ENCODE measurements at places on chromosomes 5 and 9. TPM values are rescaled to one million over a fixed set of nuclear protein-coding genes. Genes with fewer than 3 reads are reported as not detected.

GRCh38 chr5:1220831-1221230, 4.3 kb upstream of the SLC6A18 start:
- no peak for DNase-seq

- no peak for DNase-seq
Observed at GRCh38 chr9:91813176-91813795, 136.7 kb downstream of the ROR2 start.

GRCh38 chr5:4700069-4700468, 440.1 kb upstream of the ADAMTS16 start:
- no peak for DNase-seq

- DNase-seq = no peak
Observed at GRCh38 chr5:112703866-112704820, 33.5 kb upstream of the APC start.

DNA sequence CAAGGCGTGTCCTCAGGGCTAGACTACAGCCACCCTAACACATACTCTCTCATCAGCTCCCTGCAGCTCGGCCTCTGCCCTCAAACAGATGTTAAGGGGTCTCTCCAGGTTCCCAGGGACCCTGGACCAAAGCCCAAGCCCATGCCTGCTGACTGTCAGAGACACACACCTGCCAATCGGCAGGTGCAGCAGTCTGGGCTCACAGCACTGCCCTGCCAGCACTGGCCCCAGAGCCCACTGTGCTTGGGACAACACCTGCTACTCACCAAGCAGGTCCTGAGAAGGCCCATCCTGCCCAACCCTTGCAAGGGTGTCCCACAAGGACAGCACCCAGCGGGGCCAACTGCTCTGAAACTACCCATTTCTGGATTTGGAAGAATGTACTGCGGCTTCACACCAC, 20.2 kb upstream of the ZDHHC11 start:
- no peak for DNase-seq

DNA sequence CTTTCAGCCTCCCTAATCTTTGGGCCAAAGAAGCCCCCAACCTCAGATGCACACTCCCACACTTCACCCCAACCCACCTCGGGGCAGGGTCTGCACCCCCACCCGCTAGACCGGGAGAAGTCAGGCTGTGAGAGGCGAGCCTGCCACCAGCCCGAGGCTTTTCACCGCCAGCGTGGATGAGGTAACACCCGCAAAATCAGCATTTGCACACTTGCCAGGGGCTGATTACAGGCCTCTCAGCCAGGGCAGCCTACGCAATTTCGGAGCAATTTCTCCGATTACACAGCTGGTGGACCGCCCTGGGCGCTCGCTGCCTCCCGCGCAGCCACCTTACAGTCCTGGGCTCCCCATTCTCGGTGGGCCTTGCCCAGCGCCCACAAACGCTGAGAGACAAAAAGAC, 68.5 kb downstream of the FOXD1 start:
- DNase-seq = no peak

ANKRA2 gene
- total RNA-seq = 17.7 TPM

GRCh38 chr9:127684576-127684975, 22.2 kb upstream of the CFAP157 start:
- DNase-seq = no peak

TRIP13 gene
- total RNA-seq = 3.5 TPM

DNA sequence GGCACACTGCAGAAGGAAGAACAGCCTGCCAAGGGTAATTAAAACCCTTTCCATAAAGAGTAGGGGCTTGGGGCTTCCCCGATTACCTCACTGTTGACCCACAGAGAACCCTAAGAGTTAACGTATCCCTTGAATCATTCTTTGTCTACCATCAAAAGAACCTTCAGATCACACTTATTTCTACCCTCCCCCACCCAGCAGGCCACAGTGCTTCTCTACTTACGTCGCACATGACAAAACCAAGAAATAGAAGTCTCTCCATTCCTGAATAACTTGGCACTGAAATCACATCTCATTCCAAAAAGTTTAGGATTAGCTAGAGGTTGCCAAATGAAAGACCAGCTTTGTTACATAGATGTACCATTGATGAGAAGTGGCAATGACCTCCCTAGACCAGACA, 268.7 kb upstream of the GAS1 start:
- no peak for DNase-seq

- no peak for DNase-seq
Observed at GRCh38 chr9:33934188-33934878, 114.4 kb downstream of the UBAP2 start.

GRCh38 chr5:38452201-38452600, 104.2 kb downstream of the LIFR start:
- DNase-seq = no peak

DNA sequence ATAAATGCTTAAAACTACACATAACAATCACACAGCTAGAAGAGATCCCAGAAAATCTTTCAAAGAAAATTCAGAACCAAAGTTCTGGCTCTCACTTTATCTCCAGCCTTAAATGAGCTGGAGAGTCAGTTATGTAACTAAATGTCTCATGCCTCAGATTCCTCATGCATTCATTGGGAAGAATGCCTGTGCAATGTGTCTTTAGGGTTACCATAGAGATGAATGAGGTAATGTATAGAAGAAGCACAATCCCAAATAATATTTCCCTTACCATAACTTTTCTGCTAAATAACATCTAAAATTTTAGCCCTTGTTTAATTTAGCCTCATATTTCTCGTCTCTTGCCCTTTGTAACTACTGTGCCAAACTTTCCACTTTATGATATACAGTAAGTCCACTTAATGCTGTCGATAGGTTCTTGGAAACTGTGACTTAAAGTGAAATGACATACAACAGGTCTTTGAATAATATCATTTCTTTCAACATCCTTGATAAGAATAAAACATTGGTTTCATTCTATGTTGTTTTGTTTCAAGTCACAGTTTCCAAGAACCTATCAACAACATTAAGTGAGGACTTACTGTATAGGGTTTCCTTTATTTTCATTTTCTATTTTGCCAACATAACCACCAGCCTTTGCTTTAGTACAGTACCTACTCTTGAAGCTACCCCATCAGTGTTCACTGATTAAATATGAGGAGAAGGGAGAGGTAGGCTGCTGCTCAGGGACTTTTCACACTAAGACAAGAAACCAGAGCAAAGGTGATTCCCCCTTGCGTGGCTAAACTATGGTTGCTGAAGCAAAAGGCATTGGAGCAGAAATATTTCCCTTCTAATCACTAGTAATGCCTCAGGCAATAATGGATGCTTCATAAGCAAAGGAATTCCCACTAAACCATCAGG, 295.7 kb upstream of the PTGER4 start:
- DNase-seq = no peak

GRCh38 chr9:122106576-122106975, 13.5 kb upstream of the TTLL11 start:
- DNase-seq = no peak

DNA sequence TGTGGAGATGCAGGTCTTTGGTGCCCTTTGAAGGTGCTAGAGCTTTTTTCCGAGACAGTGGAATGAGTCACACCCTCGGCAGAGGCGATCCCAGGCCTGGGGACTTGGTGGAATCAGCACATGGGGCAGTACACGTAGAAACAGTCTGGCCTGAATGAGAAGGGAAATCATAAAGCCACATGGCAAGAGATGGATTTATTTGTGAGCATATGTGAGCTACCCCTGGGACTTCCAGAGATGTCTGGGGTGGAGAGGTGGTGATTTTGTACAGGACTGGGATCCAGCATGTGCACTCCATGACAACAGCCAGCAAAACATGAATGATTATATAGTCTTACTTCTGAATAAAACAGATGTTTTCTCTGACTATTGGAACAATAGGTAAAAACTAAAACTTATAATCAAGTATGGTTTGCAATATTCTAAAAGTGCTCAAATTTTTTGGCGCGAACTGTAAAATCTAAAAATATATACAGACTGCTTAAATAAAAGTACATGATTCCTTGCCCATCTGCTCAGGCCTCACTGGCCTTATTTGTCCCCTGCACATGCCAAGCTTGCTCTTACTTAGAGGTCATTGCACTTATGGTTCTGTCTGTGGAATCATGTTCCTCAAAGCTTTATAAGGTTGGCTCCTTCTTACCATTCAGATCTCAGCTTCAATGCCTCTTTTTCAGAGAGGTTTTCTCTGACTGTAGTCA, 54.7 kb upstream of the SMARCA2 start:
- no peak for DNase-seq

NR5A1 gene
- not detected for total RNA-seq

- DNase-seq = no peak
Observed at GRCh38 chr5:81140943-81141342, 92.2 kb upstream of the CKMT2 start.

DNA sequence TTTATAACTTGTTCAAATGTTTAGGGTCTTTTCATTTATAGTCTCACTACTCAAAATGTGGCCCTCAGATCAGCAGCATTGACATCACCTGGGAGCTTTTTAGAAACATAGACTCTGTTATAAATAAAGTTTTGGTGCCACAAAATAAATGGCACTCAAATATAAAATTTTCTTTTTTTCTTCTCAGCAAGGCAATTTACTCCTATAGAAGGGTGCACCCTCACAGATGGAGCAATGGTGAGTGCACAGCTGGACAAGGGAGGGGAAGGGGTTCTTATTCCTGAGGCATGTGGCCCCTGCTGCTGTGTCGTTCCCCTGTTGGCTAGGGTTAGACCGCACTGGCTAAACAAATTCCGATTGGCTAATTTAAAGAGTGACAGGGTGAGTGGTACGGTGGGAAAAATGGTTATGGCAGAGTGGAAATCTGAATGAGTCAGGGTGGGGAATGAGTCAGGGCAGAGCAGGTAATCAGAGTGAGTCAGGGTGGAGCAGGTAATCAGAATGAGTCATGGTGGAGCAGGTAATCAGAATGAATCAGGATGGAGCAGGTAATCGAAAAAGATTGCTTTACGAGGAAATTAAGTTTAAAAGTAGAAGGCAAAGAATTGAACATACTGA, 31.8 kb upstream of the C7 start:
- DNase-seq = no peak

C5orf15 gene
- total RNA-seq = 25.7 TPM

GRCh38 chr5:50593681-50594080, 72.8 kb upstream of the PARP8 start:
- no peak for DNase-seq

DNA sequence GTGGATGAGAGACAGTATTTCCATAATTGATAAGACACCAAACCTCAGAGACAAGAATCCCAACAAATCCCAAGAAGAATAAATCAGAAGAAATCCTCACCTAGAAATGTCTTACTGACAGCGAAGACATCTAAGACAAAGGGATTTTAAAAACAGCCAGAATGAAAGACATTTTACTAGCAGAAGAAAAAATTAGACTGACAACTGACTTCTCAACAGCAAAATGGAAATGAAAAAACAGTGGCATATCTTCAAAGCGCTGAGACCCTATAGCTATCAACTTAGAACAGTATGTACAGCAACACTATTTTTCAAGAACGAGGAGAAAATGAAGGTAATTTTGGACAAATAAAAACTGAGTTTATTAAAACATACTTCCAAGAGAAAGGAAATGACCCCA, 16.3 kb downstream of the TTLL11 start:
- no peak for DNase-seq

- no peak for DNase-seq
Observed at GRCh38 chr5:120137582-120137981, 326.5 kb upstream of the PRR16 start.

CARD19 gene
- 13.7 TPM for total RNA-seq
